ENCODE measurements at places on chromosomes 12 and 14.

GRCh38 chr14:50836515-50836914 is 5.6 kb upstream of the NIN start:
- DNase-seq = no peak

DNA sequence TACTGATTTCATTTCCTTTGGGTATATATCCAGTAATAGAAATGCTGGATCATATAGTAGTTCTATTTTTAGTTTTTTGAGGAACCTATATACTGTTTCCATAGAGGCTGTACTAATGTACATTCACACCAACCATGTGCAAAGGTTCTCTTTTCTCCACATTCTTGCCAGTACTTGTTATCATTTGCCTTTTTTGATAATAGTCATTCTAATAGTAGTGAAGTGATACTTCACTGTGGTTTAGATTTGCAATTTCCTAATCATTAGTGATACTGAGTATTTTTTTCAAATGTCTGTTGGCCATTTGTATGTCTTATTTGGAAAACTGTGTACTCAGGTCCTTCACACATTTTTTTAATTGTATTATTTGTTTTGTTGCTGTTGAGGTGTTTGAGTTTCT is 148.2 kb upstream of the NAV3 start:
- DNase-seq = no peak

GRCh38 chr12:44091948-44092606 is 256.2 kb downstream of the TMEM117 start:
- no peak for DNase-seq

GRCh38 chr12:67988601-67989021 is 636 bp upstream of the IFNG-AS1 start:
- DNase-seq = no peak

- no peak for DNase-seq
Observed at GRCh38 chr12:84294246-84294645, 618.4 kb downstream of the SLC6A15 start.
